ENCODE measurements at places on chromosomes 7 and 10.

- no peak for DNase-seq
Measured at GRCh38 chr10:101595591-101596433, 7.7 kb downstream of the DPCD start.

DNA sequence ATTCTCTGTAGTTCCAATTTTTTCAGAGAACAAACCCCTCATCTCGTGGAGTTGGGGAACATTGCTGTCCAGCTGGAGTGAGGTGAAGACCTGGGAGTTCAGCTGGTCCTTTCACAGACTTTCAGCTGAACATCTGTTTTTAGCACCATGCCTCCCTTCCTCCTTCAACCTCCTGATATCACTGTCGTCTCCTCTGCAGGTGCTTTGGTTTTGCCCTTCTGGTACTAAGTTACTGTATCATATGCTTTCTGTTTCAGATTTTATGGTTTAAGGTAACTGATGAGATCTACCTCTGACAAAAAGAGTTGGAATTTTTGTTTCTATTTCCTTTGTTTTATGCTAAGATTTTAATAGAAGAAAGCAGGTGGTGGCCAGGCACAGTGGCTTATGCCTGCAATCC is 102.9 kb downstream of the ZNF438 start:
- no peak for DNase-seq

DNA sequence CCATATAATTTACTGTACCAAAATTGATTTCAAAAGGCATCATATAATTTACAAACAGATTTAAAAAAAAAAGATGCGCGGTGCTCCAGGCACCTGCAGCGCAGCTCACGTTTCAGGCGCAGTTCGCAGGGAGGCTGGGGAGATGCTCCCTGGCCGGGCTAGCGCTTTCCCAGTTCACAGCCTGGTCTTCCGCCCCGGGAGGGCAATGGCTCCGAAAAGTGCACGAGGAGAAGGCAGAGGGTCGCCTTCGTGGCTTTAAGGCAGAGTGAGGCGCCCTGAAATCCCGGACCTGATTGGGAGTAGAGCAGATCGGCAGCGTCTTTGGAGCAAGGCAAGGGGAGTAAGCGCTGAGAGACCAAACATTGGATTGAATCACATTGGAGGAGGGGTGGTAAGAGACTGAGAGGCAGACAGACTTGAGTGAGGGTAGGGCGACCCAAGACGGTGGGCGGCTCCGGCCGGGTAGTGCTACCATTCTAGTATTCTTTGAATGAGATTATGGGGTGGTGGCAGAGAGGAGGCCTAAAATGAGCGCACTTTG is 1.5 kb downstream of the NEUROG3 start:
- DNase-seq: no peak

DNA sequence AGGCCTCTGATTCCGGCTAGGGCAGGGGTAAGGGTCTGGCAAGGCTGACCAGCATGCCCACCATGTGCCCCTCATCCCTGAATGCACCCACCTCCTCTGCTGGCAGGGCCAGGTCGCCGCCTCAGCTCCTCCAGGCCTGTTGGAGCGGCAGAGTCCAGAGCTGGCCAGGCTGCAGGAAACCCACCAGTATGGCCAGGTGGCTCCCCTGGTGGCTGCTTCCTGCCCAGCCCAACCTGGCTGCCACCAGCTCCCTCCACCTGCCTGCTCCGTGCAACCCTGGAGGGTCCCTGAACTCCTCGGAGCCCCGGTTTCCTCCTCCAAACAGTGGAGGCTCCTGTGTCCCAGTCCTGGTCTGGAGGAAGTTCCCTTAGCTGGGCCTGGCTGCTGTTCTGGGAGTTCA is 39.6 kb downstream of the MICALL2 start:
- no peak for DNase-seq

- DNase-seq: no peak
Measured at GRCh38 chr10:19332304-19332703, 283.7 kb downstream of the MALRD1 start.

GRCh38 chr10:54081950-54082349 is 719.1 kb downstream of the PCDH15 start:
- no peak for DNase-seq

DNA sequence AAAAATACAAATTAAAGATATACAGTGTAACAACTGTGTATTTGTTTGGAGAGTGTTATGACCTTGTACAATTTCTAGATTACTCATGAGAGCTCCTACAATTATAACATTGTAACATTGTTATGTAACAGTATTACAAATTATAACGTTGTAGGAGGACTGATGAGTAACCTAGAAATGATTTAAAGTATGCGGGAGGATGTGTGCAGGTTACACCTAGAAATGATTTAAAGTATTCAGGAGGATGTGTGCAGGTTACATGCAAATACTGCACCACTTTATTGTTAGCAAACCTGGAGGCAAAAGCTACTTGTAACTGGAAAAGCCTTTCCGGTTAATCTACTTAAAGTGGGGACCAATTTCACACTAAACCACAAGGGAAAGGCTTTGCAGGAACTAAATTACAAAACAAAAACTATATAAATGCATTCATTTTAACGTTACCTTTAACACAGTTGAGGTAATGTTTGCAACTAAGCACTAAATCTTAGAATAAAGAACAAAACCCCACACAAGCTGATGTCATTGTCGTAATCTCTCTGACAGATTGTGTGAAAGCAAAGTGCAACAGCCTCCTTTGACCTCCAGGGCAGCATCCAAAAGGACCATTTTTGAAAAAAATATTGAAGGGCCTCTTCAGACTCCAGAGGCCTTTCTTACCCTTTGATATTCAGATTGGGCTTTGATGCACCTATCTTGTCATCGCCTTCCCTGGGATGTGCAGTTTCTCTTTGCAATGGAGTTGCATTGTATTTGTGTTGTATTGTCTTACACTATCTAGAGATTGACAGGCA is 522.1 kb upstream of the FOXK1 start:
- no peak for DNase-seq

DNA sequence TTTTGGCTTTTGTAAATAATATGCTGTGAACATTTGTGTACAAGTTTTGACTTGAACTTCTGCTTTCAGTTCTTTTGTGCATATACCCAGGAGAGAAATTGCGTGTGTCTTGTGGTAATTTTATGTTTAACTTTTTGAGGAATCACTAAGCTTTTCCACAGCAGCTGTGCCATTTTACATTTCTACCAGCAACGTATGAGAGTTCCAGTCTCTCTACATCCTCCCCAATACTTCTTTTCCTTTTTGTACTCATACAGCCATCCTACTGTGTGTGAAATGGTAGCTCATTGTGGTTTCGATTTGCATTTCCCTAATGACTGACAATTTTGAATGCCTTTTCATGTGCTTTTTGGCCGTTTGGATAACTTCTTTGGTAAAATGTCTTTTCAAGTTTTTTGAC is 66.3 kb upstream of the INHBA start:
- DNase-seq: no peak

GRCh38 chr7:32586291-32587221 is 91.3 kb downstream of the AVL9 start:
- no peak for DNase-seq

- no peak for DNase-seq
Measured at GRCh38 chr7:2253021-2253420, 11.0 kb downstream of the NUDT1 start.

DNA sequence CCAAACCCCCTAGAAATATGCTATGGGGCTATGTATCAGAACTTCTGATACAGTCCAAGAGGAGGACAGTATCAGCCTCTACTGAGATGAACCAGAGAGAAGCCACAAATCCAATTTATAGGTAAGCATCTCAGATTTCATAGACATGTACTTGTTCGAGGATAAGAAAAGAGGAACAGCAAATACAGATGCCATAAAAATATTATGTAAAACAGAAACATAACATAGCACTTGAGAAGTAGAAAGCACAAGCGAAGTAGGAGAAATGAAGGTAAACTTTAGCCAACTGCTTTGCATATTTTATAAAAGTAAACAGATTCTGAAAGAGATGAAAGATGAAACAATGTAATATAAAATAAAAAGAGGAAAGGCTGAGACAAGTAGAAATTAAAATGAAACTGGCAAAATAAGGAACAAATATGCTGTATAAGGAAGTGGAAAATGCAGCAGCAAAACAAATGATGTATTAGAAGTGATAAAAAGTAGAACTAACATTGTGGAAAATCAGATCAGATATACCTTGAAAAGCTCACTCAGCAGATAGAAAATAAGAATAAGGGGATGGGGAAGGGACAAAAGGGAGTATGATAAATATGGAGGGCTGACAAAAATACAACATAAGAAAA is 135.1 kb downstream of the SKAP2 start:
- DNase-seq: no peak

DNA sequence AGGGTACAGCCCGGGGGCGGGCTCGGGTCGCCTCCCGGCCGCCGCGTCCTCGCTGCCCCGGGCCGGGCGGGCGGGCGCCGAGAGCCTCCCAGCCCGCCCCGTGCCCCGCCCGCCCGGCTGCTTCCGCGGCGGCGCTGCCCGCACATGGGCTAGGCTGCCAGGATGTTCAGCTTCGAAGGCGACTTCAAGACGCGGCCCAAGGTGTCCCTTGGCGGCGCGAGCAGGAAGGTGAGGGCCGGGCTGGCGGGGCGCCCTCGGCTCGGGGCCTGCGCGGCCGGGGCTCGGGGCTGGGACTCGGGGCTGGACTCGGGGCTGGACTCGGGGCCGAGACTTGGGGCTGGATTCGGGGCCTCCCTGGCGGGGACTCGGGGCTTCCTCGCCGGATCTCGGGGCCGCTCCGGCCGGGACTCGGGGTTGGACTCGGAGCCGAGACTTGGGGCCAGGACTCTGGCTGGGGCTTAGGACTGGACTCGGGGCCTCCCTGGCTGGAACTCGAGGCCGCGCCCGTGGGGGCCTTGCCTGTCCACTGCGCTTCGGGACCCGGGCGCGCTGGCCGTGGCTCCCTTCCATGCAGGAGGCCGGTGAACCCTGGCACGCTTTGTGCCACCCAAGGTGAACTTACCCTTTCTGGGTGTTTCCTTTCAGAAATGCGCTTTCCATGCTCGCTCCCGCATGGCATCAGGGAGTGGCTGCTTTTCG is 534 bp downstream of the UBE3C start:
- no peak for DNase-seq

- peak; percentile 59 for DNase-seq
Measured at GRCh38 chr10:58531084-58531695, 18.5 kb downstream of the BICC1 start.

DNA sequence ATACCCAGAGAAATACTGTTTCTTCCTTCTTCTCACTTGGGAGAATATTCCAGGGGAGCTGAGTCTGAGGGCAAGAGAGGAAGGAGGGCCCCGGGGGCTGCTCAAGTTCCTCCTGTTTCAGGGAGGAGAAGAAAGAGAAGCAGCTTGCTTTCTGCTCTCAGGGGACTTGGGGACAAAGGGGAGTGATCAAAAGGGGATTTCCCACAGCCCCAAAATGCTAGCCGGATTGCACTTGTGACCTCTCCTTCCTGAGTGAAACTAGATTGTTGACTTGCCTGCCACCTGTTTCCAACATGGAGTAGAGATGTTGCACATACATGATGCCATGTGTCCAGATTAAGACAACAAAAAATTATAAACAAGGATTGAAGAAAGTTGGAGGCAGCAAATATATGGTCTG is 28.7 kb upstream of the PDCD4 start:
- DNase-seq: no peak

DNA sequence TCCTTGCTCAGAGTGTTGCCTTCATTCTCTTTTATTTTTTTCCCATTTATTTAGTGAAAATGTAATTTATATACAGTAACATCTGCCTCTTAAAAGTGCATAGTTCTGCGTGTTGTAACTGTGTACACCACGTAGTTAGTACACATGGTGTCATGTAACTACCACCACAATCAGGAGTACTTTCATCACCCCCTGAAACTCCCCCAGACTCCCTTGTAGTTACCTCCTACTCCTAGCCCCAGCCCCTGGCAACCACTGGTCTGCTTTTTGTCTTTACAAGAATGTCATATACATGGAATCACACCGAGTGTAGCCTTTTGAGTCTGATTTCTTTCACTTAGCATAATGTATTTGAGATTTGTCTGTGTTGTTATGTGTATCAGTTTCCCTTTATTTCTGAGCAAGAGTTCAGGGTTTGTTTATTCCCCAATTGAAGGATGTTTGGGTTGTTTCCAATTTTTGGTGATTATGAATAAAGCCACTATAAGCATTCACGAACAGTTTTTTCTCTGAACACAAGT is 50.6 kb downstream of the GRK5 start:
- no peak for DNase-seq

DNA sequence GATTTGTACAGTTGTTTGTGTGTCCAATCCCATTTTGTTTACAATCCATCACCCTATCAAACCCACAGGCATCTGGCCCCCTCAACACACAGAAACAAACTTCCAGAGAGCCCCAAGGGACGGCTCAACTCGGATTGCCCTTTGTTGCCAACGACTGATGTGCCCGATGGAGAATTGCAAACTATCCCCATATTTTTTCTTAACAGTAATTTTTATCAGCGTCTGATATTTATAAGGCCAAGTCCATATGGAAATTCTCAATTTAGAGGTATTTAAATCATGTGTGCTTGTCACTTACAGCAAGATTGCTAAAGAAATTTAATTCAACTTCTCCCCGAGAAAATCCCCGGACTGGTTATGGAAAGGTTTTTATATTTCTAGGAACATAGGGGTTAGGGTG is 113.9 kb upstream of the NPS start:
- DNase-seq: no peak

- DNase-seq: no peak
Measured at GRCh38 chr7:42055171-42055570, 181.8 kb downstream of the GLI3 start.

GRCh38 chr10:80655898-80656297 is 118.2 kb downstream of the SH2D4B start:
- DNase-seq: no peak

- no peak for DNase-seq
Measured at GRCh38 chr7:37117292-37117691, 331.4 kb downstream of the ELMO1 start.

DNA sequence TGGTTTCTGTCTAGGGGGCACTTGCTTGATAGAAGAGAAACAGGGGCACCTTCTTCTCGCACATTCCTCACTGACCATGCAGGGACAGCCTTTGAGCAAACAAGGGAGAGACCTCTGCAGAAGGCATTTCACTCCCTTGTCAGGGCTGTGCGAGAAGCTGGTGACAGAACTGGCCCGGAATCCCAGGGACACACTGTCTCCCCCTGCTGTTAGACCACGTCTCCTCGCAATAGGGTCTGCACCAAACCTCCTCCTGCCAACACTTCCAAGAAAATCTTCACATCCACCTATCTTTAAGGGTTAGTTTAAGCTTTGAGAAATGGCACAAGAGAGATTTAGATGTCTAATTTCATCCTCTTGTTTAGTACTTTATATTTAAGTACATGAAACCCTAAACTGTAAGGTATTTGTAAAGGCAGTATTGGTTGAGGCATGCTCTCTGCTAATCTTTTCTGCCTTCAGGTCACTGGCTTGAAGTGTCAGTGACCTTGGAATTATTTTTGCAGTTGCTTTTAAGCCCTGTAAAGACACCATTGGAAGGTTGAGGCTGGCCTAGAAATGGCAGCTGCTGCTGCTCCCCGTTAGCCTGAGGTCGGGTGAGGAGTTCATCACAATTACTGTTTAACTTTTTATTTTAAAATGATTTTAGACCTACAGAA is 37.0 kb downstream of the RBM20 start:
- DNase-seq: no peak

- no peak for DNase-seq
Measured at GRCh38 chr7:45699015-45699309, 124.8 kb downstream of the ADCY1 start.
